ENCODE measurements at places on chromosomes 1 and 21. TPM values are rescaled to one million over a fixed set of nuclear protein-coding genes. Genes with fewer than 3 reads are reported as not detected.

DNA sequence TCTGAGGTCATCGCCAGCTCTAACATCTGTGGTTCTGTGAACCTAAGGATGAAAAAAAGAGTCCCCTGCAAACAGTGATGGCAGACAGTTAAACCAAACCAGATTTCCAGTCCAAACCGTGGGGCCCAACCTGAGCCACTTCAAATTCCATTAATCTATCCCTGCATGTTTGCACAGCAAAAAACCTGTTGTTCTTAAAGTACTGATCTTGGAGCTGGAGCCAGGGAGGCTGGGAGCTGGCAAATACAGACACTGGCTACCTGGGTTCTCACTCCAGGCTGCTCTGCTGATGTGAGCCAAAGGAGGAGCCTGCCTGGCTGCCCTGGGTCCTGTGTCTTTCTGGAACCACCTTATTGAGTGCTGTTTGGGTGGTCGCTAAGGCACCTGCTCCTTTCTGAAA lies 16.4 kb downstream of the LDLRAD1 start:
- DNase-seq, result no peak

- DNase-seq, result no peak
Measured at GRCh38 chr21:46100426-46100825, 2.5 kb downstream of the COL6A2 start.

DNA sequence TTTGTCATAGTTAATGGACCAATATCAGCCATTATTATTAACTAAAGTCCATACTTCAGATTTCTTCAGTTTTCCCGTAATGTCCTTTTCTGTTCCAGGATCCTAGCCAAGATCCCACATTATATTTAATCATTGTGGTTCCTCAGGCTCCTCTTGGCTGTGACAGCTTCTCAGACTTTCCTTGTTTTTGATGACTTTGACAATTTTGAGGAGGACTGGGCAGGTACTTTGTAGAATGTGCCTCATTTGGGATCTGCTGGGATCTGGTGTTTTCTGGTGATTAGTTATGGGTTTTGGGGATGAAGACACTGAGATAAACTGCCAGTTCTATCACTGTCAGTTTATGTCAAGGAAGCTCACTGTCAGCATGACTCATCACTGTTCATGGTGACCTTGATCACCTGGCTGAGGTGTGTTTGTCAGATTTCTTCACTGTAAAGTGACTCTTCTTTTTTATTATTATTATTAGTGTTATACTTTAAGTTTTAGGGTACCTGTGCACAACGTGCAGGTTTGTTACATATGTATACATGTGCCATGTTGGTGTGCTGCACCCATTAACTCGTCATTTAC lies 66.3 kb downstream of the PCBP3 start:
- no peak for DNase-seq

The GPX7 gene
- total RNA-seq, result 20.0 TPM

- no peak for DNase-seq
Measured at GRCh38 chr1:59215766-59216291, 81.1 kb upstream of the FGGY start.

Data from activated T-cell treated with anti-CD3 and anti-CD28 coated beads, Interleukin-2, amount 50 U/mL, for 4 hours (primary cell).